Adrenal gland (tissue), 19 donors: ENCODE measurements at places on chromosomes 16 and 17. TPM values are rescaled to one million over a fixed set of nuclear protein-coding genes. Genes with fewer than 3 reads are reported as not detected.

GRCh38 chr17:16905593-16906191, 66.2 kb downstream of the TNFRSF13B start:
- no peaks in the 10 kb centered on the region for H3K36me3 ChIP-seq
- H3K27ac ChIP-seq = no peak overlapping the region
- no peaks in the 10 kb centered on the region for H3K4me1 ChIP-seq
- no peak for DNase-seq
- H3K27me3 ChIP-seq = peaks cover 3% of the 10 kb centered on the region

DNA sequence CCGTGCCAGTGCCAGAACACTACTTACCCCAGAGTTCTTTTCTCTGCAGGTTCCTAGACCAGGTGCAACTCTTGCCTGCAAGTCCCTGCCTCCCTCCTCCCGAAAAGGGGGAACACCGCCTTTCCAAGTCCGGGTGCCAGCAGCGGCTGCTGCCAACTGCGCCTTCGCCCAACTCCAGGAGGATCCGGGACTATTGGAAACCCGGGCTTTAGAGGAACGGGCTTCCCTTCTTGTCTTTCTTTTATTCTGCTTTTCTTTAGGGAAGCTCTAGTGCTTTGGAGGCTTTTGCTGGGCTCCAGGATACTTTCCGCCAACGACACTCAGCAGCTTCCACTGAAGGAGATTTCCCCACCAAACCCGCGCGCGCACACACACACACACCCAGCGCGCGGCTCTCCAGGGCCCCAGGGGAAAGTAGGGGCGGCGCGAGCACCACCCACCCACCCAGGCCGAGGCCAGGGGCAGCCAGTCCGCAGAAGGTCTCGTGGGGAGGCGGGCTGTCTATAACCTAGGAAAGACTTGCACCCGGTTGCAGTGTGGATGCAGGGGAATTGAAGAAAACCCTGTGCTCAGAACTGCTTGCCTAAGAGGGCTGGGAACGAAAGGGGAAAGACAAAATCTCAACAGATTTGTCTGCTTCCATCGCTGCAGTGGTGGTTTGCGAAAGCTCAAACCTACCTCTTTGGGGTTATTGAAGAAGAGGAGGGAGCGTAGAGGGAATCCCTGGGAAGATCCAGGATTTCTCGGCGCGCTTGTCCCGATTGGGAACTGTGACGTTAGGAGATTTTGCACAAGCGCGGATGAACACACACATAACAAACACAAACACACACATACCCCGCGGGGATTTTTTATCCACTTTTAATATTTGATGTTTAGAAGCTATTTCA, 977 bp upstream of the CA10 start:
- DNase-seq = no peak
- no peak overlapping the region for H3K4me3 ChIP-seq
- no peak overlapping the region for H3K27ac ChIP-seq
- no peaks in the 10 kb centered on the region for H3K4me1 ChIP-seq
- H3K27me3 ChIP-seq = peaks cover 30% of the 10 kb centered on the region
- no peaks in the 10 kb centered on the region for H3K36me3 ChIP-seq

- no peaks in the 10 kb centered on the region for H3K36me3 ChIP-seq
- DNase-seq = no peak
- H3K4me1 ChIP-seq = no peaks in the 10 kb centered on the region
- no peak overlapping the region for H3K4me3 ChIP-seq
Measured at GRCh38 chr16:86823888-86824671, 245.7 kb downstream of the FOXL1 start.

DNA sequence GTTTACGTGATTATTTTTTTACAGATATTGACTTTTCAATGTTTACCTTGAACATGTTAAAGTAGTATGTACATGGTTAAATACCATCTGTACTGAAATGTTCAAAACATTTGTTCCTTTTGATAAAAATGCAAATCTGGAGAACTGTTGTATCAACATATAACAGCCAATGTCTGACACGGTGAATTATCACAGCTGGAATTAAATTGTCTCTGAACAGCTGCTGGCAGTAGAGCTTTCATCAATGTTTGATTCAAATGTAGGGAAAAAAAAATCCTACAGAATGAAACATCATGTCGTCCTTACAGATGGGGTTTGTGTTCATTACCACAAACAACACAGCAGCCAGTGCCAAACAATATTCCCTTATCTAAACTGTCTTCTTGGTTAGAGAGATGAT, 79.9 kb downstream of the TOX3 start:
- no peak overlapping the region for H3K4me3 ChIP-seq
- no peaks in the 10 kb centered on the region for H3K27me3 ChIP-seq
- no peak for DNase-seq
- no peak overlapping the region for H3K27ac ChIP-seq

- no peak for DNase-seq
- no peak overlapping the region for H3K4me3 ChIP-seq
- H3K36me3 ChIP-seq = no peaks in the 10 kb centered on the region
- H3K27ac ChIP-seq = no peak overlapping the region
- H3K27me3 ChIP-seq = no peaks in the 10 kb centered on the region
Measured at GRCh38 chr16:86621966-86622365, 43.6 kb downstream of the FOXL1 start.

DNA sequence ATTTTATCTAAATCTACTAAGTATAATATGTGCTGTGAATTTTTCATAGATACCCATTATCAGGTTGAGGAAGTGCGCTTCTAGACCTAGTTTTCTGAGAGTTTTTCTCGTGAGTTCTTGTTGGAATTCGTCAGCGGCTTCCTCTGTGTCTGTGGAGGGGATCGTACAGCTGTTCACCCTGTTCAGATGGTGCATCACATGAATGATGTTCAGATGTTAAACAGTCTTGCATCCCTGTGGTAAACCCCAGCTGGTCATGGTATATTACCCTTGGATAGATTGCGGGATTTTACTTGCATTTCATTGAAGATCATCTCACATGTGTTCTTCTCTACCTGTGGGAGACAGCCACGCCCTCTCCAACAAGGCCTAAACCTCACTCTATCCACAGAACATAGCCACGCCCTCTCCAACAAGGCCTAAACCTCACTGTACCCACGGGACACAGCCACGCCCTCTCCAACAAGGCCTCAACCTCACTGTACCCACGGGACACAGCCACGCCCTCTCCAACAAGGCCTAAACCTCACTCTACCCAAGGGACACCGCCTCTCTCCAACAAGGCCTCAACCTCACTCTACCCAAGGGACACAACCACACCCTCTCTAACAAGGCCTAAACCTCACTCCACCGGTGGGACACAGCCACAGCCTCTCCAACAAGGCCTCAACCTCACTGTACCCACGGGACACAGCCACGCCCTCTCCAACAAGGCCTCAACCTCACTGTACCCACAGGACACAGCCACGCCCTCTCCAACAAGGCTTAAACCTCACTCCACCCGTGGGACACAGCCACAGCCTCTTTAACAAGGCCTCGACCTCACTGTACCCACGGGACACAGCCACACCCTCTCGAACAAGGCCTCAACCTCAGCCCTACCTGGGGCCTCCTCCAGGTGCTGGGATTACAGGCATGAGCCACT, 180.2 kb upstream of the CHMP6 start:
- DNase-seq = peak; percentile 8
- no peak overlapping the region for H3K27ac ChIP-seq
- no peaks in the 10 kb centered on the region for H3K36me3 ChIP-seq
- no peaks in the 10 kb centered on the region for H3K27me3 ChIP-seq
- H3K4me1 ChIP-seq = no peaks in the 10 kb centered on the region

- H3K4me3 ChIP-seq = no peak overlapping the region
- no peak overlapping the region for H3K27ac ChIP-seq
- H3K36me3 ChIP-seq = no peaks in the 10 kb centered on the region
- no peak for DNase-seq
- H3K4me1 ChIP-seq = no peaks in the 10 kb centered on the region
Measured at GRCh38 chr16:2486645-2487516, 12.0 kb downstream of the TBC1D24 start.

DNA sequence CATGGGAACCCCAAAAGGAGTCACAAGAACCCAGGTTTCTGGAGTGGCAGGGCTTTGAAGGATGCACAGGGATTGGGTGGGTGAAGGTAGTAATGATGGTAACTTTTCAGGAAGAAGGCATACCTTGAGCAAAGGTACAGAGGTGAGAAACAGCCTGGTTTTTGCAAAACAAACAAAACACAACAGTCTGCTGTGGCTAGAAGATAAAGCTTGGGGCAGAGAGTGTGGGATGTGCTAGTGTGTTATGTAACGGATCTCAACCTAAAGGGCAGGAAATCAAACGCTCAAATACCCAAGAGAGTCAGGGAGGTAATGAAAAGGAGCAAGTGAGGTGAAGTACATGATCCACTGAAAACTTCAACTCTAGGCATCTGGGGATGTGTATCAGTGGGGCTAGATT, 4.6 kb downstream of the PTGES3L start:
- H3K4me1 ChIP-seq = peaks cover 8% of the 10 kb centered on the region
- no peaks in the 10 kb centered on the region for H3K36me3 ChIP-seq
- no peak for DNase-seq
- H3K27me3 ChIP-seq = no peaks in the 10 kb centered on the region
- H3K4me3 ChIP-seq = no peak overlapping the region

GRCh38 chr17:64216338-64217248, 46.5 kb downstream of the TEX2 start:
- peak overlapping the region; percentile 51 for H3K27ac ChIP-seq
- peaks cover 17% of the 10 kb centered on the region for H3K4me1 ChIP-seq
- no peaks in the 10 kb centered on the region for H3K36me3 ChIP-seq
- DNase-seq = peak; percentile 41
- no peaks in the 10 kb centered on the region for H3K27me3 ChIP-seq

DNA sequence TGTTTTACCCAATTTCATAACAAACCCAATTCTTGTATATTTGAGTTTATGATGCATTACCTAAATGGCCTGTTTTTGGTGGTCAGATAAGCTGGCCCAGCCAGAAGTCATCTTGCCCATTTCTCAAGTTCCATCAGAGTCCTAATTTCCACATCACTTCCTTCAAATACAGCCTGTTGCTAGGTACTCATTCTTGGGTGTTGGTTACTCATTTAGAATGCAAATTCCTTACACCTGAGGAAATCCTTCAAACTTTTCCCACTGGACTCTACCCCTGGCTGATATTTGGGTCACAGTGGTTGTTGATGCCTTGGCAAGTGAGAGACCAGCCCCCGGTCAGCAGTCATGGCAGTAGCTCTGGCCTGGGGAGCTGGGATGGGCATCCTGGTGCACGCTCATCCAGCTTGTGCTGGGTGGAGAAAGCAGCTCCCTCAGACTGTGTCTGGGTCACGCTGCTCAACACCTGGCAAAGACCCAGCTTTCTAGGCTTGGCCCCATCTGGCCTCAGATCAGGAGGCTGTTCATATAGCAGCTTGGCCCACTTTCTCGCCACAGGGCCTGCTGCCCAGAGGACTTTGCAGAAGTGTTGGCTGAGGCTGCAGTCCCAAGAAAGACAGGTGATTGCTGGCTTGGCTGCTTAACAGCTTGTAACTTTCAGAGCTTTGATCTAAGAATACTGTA, 25.8 kb downstream of the WSB1 start:
- no peak overlapping the region for H3K4me3 ChIP-seq
- H3K27ac ChIP-seq = no peak overlapping the region
- peaks cover 31% of the 10 kb centered on the region for H3K4me1 ChIP-seq
- no peaks in the 10 kb centered on the region for H3K36me3 ChIP-seq
- peak; percentile 88 for DNase-seq

Gene ARL6IP1
- 161 TPM for polyA plus RNA-seq

Gene RTN4RL1
- 2.4 TPM for polyA plus RNA-seq

Gene CHST6
- 3.1 TPM for polyA plus RNA-seq

Gene CLEC3A
- not detected for polyA plus RNA-seq

Gene IL4R
- 46.7 TPM for polyA plus RNA-seq
